NCI-H524 treated with DMSO at 0.1 percent for 48 hours (cell line): ENCODE measurements at places on chromosomes 5 and 9.

- no peak for DNase-seq
Observed at GRCh38 chr9:130149654-130150286, 22.4 kb upstream of the NCS1 start.

GRCh38 chr5:73151766-73152410 lies 21.1 kb upstream of the TMEM174 start:
- no peak for DNase-seq

- no peak for DNase-seq
Observed at GRCh38 chr9:134377976-134378375, 51.7 kb downstream of the RXRA start.

DNA sequence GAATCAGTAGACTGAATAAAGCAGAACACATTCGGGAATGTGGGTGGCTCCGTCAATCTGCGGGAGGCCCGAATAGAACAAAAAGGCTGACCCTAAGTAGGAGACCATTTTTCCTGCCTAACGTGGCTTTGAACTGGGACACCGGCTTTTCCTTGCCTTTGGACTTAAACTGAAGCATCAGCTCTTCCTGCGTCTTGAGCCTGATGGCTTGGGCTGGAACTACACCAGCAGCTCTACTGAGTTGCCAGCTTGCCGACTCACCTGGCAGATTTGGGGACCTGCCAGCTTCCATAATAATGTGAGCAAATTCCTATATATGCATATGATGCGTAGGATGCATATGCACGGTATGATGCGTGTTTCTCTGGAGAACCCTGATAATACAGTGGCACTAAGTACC lies 111.3 kb downstream of the DAPK1 start:
- no peak for DNase-seq

DNA sequence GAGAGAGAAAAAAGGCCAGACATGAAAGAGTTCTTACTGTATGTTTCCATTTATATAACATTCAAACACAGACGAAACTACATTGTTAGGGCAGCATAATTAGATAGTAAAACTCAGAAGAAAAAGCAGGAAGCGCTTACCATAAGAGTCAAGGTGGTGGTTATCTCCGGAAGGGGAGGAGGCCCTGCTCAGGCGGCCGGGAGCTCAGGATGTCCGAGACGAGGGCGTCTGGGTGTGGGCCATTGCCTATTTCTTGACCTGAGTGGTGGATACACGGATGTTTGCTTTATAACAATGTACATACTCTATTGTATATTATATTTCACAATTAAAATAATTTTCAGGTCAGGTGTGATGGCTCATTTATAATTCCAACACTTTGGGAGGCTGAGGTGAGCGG lies 80.9 kb upstream of the COL5A1 start:
- no peak for DNase-seq

DNA sequence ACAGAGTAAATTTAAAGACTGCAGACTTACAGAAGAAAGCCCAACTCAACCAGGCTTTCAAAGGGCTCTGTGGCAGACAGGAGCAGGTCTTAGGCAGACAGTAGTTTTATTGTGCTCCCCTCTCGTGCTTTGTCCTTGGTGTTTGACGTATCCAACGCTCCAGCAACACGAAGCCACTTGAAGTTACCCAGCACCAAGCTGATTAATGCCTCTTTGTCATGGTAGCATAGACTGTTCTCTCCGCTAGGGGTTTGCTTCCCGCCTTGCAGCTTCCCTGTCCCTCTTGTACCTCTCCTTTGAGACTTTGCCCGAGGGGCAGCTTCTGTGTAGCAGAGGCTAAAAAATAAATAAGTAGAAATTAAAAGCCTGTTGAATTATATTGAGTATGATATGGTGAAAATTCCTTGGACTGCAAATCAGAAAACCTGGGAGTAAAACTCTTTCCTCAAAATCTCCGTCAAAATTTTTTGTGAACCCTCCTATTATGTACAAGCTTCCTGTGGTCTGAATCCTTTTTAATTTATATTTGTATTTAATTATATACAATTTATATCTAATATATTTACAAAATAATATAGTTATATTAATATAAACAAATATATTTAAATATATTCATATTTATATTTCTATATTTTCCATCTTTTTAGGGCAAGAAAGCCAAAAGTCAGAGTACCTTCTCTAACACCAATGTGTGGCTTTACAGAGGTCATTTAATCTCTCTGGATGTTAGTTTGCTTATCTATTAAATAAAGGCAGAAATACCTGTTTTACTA lies 405.4 kb downstream of the DMAC1 start:
- no peak for DNase-seq

GRCh38 chr9:95058795-95059386 lies 258.6 kb downstream of the FANCC start:
- no peak for DNase-seq

- peak; percentile 64 for DNase-seq
Observed at GRCh38 chr5:107558823-107559375, 111.8 kb downstream of the EFNA5 start.

DNA sequence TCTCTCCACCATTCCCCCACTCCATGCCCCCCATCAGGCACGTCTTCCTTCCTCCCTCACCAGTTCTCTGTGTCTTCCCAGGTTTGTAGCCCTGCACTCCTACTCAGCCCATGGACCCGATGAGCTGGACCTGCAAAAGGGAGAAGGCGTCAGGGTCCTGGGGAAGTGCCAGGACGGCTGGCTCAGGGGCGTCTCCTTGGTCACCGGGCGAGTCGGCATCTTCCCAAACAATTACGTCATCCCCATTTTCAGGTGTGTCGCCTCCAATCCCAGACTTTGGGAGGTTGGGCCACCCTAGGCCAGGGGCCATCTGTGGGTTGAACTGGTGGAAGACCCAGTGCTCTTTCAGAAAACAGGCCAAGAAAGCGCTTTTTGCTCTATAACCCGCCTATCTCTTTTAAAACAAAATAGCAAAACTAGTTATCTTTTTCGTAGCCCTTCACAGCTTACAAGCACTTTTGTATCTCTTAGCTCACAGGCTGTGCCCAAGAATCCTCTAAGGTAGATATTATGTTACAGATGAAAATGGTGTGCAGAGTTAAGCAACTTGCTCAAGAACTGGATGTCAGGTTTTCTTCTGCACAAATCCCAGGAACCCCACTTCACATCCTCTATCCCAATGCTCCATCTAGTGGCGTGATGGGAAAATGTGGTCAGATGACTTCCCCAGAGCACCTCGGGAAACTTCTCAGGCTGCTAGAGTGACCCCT lies 56.2 kb downstream of the PLAC8L1 start:
- peak; percentile 2 for DNase-seq

GRCh38 chr5:153081385-153081784 lies 409.1 kb upstream of the GRIA1 start:
- DNase-seq, result no peak

DNA sequence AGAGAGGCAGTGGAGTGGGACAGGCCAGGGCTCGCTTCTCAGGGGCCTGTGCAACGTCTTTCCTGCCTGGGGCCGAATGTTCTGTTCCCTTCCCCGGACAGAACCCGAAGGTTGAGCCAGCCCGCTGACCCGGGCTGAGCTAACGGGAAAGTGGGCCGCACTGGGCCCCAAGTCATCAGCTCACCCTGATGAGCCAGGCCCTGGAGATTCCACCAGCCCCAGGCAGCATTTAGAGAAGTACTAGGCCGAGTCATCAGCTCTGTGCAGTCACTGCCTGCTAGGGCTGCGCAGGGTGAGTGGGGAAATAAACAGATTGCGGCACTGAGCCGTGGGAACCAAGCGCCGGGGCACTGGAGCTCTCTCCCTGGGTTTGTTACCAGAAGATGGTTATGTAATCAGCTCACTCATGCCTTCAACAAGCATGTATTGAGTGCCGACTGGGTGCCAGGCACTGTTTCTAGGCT lies 29.1 kb upstream of the DUSP1 start:
- DNase-seq, result no peak

DNA sequence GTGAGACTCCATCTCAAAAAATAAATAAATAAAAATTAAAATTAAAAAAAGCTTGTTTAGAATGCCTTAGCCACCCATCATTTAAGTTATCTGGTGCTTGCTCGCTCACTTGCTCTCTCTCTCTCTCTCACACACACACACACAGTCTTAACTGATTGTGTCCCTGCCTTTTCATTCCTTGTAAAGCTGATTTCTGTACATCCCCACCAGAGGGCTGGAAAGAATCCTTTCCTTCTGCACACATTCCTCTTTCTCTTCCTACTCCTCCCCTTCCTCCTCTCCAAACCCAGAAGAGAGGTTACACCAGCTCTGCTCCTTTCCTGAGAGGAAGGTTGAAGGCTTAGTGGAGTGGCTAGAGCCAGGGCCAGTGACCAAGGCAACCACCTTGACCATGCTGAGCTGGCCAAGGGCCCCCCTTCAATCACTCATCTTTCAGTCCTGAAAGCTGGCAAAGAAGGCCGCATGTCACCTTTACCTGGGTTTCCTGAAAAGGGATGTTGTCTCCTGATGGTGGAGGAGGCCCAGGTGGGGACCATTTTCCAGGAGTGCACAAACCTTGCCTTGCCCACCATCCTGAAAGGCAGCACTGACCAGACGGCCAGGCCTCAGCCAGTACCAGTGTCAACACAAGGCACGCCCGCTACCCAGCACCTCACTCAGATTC lies 25.6 kb downstream of the STK10 start:
- DNase-seq, result no peak

- DNase-seq, result no peak
Observed at GRCh38 chr9:132288966-132289365, 65.8 kb downstream of the SETX start.

GRCh38 chr5:56700711-56701110 lies 114.6 kb upstream of the MAP3K1 start:
- no peak for DNase-seq

GRCh38 chr5:42648915-42649314 lies 107.7 kb upstream of the CCDC152 start:
- no peak for DNase-seq

GRCh38 chr5:71587766-71588532 lies 809 bp downstream of the MCCC2 start:
- DNase-seq, result no peak

DNA sequence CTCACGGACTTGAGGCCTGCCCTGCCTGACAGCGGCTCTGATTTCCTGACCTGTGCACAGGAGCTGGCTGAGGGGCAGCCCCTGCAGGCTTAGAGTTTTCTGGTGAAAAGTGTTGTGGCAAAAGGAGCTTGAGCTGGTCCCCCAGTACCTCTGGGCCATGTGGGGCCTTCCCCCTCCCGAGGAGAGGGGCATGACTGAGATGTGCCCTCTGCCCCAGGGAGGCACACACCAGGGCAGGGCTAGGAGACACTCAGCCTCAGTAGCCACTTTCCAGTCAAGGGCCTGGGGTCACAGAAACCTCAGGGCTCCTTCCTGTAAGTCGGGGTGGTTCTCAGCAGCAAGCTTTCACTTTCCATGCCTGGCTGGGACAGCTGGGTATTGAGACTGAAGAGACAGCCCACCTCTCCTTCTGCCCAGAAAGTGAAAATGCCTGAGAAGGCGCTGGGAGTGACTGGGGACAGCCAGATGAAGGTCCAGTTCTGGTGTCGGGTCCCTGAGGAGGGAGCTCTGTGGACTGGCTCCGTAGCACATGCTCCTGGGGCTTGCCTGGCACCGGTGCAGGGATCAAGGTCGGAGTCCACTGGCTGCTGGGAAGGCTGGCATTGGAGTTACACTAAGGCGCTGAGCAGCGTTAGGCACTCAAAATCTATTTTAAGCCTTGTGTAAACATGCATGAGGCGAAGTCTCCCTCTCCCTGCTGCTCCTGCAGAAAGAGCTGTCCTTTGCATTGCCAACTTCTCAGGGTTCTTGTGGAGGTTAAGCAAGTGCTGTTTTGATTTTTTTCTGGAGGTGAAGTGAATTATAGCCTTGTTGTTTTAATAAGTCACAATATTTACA lies 394.9 kb downstream of the GADD45G start:
- DNase-seq, result no peak

GRCh38 chr9:81993656-81994055 lies 5.1 kb downstream of the SPATA31D1 start:
- DNase-seq, result no peak

- DNase-seq, result no peak
Observed at GRCh38 chr5:77550406-77550805, 58.3 kb upstream of the WDR41 start.

GRCh38 chr5:570446-570845 lies 41.7 kb upstream of the CEP72 start:
- DNase-seq, result no peak

- no peak for DNase-seq
Observed at GRCh38 chr9:125074976-125075375, 68.4 kb downstream of the SCAI start.
